CD4-positive, alpha-beta T cell treated with Interleukin-2 at 100 ng/mL for 4 hours (primary cell): ENCODE measurements at places on chromosomes 5 and 9.

GRCh38 chr5:170471551-170472178, 32.2 kb upstream of the KCNIP1 start:
- DNase-seq = no peak

- no peak for DNase-seq
Observed at GRCh38 chr9:85740787-85741094, 1.0 kb downstream of the AGTPBP1 start.

GRCh38 chr5:149422366-149423048, 43.4 kb upstream of the IL17B start:
- DNase-seq = no peak

DNA sequence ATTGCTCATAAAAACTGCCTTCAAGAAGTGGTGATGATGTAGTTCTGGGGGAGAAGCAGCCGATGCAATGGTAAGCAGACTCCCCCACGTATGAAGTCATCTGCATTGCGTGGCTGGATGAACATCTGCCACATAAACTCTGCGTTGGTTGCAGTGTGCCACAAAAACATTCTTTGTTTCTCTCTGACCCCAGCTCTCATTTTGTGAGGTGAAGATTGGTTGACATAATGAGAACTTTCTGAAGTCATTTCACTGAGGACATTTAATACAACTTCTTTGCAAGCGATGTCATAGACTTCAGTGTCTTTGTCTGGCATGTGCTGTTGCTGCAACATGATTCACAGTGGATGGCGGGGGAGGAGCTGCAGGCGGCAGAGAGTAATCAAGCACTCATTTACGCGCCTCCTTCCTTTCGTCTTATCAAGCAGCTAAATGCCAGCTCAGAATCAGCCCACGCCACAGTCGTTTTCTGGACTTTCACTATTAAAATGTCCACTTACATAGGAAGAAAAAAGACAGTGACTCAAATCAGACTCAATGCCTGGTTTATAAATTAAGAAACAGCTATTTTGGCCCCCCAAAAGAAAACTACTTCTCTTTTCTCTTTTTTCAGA, 91.5 kb upstream of the NFIL3 start:
- no peak for DNase-seq

- DNase-seq = no peak
Observed at GRCh38 chr9:71353720-71354119, 232.3 kb upstream of the TRPM3 start.

- DNase-seq = no peak
Observed at GRCh38 chr9:137707361-137707760, 88.6 kb downstream of the EHMT1 start.

DNA sequence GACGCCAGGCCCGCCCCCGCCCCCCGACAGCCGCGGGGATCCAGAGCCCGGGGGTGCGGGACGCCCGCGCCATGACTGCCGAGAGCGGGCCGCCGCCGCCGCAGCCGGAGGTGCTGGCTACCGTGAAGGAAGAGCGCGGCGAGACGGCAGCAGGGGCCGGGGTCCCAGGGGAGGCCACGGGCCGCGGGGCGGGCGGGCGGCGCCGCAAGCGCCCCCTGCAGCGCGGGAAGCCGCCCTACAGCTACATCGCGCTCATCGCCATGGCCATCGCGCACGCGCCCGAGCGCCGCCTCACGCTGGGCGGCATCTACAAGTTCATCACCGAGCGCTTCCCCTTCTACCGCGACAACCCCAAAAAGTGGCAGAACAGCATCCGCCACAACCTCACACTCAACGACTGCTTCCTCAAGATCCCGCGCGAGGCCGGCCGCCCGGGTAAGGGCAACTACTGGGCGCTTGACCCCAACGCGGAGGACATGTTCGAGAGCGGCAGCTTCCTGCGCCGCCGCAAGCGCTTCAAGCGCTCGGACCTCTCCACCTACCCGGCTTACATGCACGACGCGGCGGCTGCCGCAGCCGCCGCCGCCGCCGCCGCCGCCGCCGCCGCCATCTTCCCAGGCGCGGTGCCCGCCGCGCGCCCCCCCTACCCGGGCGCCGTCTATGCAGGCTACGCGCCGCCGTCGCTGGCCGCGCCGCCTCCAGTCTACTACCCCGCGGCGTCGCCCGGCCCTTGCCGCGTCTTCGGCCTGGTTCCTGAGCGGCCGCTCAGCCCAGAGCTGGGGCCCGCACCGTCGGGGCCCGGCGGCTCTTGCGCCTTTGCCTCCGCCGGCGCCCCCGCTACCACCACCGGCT, 1.0 kb downstream of the FOXE1 start:
- DNase-seq = peak; percentile 45

DNA sequence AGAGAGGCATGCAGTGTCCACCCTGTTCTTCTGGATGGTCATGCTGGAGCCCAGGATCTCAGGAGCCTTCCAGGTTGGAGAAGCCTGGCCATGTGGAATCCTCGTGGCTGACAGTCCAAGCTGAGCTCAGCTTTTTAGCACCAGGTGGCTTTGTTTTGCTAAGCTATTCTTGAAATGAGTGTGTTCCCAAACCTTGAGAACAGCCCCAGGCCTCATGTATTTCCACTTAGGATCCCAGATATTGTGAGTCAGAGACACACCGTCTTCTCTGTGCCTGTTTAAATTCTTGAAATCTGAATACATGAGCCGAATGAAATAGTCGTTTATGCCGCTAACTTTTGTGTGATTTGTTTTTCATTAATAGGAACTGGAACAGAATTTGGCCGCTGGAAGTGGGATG, 61.2 kb downstream of the IRX2 start:
- DNase-seq = no peak

DNA sequence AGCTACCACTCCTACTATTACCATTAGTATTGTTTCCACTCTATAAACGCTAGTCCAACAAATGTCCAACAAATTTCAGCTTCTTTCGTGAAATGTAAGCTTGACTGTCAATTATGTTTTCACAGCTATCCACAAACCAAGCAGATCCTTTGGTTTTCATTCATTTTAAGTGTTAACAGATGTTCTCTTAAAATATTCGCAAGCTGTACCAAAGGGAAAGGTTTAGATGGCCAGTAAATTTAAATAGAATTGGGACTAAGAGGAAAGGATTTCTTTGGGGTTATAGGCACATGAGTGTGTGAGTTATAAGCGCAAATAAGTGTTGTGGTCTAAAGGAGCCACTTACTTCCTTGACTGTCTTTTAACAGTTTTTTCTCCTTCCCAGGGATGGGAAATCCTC, 136.8 kb upstream of the ADRA1B start:
- no peak for DNase-seq

DNA sequence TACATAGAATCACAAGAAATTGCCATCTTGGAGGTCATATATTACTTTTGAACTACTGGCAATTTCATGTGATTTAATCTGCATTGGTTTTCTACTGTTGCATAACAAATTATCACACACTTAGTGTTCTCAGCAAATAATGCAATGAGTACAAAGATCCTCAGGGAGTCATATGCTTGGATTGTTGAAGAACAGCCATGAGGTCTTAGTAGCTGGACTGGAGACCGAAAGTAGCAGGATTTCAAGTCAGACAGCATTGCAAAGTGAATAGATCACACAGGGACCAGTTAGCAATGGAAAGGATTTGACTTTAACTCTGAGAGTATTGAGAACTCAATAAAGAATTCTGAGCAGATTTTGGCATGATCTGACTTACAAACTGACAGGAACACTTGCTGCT, 32.2 kb upstream of the FRMD3 start:
- no peak for DNase-seq

- DNase-seq = no peak
Observed at GRCh38 chr9:116275418-116276195, 122.0 kb downstream of the PAPPA start.

DNA sequence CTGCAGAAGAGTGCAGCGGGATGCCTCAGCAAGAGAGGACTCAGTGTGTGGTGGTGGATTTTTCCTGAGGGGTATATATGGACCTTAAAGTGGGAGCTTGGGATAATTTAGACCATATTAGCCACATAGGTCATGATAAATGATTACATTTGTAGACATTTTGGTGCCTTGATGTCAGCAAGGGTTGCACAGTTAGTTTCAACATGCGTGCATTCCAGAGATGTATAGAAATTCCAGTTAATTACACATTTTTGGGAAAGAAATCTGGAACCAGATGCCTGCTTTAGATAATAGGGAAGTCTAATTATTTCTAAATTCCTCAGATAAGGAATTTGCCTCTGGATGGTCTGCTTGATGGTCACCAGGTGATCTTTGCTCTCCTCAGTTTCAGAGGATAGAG, 440.6 kb upstream of the PAPPA start:
- no peak for DNase-seq

- DNase-seq = no peak
Observed at GRCh38 chr5:95274011-95274410, 10.9 kb downstream of the MCTP1 start.

DNA sequence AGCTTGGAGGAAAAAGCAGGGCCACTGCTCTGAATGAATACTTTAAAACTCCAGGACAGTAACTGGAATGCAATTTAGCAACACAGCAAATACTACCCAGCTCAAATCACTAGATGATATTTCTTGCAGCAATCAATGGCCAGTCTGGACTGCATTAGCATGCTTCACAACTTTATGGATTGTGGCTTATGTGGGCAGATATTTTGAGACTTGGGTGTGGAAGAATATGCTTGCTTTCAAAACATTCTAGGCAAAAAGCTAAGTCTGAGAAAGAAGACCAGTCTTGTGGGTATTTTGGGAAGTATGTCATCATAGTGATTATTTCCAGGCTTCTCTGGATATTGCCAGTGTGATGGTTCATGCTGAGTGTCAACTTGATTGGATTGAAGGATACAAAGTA, 3.1 kb downstream of the RANBP3L start:
- no peak for DNase-seq

DNA sequence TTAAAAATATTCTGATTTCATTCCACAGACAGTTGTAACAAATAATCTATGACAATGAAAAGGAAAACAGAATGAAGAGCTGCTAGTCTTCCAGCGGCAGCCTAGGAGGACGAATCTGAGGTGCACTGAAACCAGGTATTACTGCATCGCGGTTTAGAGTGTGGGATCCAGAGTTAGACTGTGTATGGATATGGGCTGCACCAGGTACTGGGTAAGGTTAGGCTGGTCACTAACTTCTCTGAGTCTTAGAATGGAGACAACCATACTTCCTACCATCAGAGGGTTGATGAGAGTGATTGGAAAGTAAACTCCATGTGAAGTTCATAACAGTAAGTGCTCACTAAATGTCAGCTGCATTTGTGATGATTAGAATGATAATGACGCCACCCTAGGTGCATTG, 158.7 kb downstream of the MYO10 start:
- DNase-seq = no peak

DNA sequence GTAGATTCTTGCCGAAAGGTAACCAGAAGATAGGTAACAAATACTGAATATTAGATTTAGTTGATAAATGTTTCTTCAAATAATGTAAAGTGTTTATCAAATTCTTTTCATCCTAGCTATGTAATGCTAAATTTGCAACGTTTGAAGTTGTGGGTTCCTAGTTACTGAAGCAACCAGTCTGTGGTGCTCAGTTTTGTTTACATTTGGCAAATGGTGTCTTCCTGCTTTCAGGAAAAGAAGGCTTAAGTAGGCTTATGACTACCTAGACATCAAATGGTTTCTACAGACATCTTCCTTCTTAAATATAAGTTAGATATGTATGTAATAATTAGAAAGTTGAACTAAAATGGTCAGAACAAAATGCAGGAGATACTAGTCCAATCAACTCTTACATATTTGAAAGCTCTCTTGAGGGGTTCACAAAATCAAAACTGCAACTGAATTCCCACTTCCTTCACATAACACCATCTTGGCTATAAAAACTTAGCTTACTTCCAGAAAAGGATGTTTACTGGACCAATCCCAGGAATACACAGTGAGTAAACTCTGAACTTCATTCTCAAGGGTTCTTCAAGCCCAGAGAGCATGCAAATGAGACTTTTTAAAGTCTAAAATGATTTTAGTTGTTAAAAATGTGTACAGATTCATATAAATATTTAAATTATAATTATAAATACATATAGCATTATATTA, 125.7 kb upstream of the ITGA1 start:
- DNase-seq = no peak

DNA sequence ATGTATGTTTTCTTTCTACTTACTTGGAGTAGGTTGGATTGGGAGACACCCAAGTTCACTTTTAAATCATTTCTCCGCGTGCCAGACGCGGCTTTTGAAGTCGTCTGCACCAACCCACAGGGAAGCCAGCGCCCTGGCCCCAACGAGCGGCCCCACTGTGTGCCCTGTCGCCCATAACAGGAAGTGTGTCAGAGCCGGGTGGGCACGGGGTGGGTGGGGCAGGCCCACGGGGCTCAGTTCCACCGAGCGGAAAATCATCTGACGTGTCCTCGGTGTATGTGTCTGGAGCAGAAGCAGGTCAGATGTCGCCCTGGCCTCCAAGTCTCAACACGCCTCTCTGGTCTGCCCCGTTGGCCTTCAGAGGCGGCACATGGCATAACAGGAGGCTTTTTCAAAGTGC, 22.7 kb upstream of the SMIM23 start:
- no peak for DNase-seq

DNA sequence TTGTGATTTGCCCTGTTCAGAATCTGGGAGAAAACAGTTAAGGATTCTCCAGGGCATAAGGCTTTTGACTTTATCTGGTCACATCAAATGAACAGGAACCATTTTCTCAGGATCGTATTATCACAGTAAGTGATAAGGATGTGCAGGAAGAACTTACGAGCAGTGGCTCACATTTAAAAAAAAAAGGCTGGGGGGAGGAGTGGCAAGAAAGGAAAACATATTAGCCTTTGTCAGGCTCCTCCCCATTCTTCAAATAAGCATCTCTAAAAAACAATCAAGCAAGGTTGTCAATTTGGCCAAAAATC, 234.3 kb upstream of the TMEM161B start:
- no peak for DNase-seq

- DNase-seq = peak; percentile 3
Observed at GRCh38 chr9:129550199-129550839, 70.6 kb downstream of the C9orf50 start.

- DNase-seq = no peak
Observed at GRCh38 chr5:55700745-55701144, 11.4 kb downstream of the SLC38A9 start.

- DNase-seq = no peak
Observed at GRCh38 chr5:174381241-174381640, 335.7 kb downstream of the NSG2 start.

GRCh38 chr5:84862132-84862531, 477.5 kb upstream of the EDIL3 start:
- DNase-seq = no peak

DNA sequence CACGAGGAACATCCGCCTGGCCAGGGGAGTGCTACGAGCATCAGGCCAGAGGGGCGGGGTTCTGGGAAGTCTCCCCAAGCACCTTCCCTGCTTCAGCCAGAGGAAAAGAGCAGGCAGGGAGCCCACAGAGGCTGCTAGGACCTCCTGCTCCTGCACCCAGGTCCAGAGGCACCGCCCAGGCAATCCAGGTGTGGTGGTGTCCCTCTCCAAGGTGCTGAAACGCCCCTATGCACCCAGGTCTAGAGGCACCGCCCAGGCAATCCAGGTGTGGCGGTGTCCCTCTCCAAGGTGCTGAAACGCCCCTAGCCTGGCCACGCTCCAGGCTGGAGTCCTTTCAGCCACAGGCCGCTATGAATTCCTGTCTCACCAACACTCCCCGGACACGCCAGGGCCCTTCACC, 10.7 kb upstream of the UBAC1 start:
- DNase-seq = peak; percentile 38

GRCh38 chr5:100760688-100761087, 142.4 kb downstream of the ST8SIA4 start:
- no peak for DNase-seq
